ENCODE measurements at places on chromosomes 3 and 15.

DNA sequence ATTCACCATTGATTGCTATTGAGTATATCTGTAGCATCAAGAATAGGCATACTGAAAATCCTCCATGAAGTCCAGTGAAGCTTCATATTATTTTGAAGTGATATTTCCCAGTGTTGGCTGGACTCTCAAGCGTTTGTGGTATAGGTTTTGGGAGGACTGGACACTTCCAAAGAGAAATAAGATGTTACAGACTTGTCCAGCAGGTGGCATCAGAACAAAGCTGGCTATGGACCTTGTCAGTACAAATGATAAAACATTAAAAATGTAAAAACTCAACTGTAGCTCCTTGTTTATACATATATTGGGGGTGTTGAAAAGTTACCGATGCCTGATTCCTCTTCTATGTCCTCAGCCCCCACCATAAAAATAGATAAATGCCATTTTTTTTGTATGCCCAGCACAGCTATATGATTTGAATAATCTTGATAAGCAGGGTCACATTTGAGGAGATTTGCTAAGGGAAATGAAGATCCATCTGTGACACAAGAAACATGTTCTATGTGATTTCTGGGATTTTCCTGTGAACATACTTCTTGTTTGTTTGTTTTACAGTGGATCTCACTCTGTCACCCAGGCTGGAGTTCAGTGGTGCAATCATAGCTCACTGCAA is 54.5 kb upstream of the GOLGA6B start:
- peak; percentile 38 for DNase-seq

GRCh38 chr15:78685159-78685921 is 44.3 kb upstream of the CHRNB4 start:
- DNase-seq: no peak

DNA sequence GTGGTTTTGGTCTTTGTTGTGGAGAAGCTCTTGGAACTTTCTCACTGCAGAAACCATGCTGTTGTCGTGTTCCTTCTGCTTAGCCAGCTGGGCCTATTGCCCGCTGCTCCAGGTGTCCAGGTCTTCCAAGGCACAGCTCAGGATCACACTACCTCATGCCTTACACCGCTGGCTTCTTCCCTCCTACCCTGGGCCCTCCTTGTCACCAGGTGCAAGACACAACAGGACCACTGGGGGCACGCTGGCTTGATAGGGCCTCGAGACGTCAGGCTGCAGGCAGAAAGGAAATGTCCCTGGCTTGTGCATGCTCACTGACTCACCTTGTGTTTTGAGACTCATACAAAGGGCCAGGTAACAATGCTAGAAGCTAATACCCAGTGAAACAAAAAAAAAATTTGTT is 32.3 kb downstream of the PAQR9 start:
- peak; percentile 66 for DNase-seq

DNA sequence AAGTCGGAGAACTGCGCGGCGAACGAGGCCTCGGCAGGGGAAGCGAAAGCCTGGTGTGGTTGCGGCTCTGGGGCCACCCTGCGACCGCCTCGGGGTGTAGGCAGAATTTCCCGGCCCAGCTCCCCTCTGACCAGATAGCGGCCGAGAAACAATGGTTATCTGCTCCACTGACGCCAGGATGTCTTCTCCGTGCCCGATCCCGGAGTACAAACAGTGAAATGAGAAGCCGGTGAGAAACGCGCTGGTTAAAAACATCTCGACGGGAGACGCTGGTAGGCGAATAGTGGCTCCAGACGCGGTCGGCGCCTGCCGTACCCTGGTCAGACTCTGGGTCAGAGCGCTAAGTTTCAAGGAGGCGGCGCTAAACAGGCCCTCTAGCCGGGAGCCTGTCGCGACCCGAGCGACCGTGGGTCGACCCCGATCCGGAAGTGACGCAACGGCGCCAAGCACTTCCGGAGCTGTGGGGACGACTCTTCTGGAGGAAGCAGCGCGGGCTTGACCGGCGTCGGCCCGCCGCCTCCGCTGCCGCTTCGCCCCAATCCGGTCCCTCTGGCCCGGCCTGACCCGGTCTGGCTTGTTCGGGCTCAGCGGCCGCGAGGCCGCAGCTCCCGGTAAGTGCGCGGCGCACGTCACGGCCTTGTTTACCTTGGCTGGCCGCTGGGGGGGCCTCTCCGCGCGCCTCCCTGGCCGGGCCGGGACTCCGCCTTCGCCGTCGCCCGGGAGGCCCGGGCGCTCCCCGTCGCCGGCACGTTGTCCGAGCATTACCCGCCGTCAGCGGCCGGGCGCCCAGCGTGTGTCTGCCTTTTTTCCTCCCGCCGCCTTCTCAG is at the start of gene ARIH2:
ARIH2 (plus strand) TSS at position 455 of the 827 bp plus-strand sequence. CDS start 8,717 bp downstream, outside the sequence.
- DNase-seq: peak; percentile 96

GRCh38 chr3:44555723-44556122 is 730 bp downstream of the ZKSCAN7 start:
- DNase-seq: no peak

DNA sequence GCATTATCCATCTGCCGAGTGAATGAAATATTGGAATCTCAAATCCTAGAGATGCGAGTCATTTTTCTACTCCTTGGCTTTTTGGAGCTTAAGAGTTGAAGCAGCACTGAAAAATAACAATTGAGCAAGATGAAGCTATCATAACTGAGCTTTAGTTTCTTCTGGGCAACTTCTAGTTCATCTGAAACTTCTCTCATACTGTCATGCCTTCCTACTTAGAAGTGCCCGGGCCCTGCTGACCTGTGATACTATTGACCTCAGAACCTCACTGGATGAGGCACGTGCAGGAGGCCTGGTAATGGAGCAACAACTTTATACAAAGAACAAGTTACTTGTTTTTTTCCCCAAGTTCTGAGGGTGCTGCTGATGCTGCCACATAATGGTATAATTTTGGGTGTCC is 48.5 kb upstream of the P3H2 start:
- DNase-seq: no peak

DNA sequence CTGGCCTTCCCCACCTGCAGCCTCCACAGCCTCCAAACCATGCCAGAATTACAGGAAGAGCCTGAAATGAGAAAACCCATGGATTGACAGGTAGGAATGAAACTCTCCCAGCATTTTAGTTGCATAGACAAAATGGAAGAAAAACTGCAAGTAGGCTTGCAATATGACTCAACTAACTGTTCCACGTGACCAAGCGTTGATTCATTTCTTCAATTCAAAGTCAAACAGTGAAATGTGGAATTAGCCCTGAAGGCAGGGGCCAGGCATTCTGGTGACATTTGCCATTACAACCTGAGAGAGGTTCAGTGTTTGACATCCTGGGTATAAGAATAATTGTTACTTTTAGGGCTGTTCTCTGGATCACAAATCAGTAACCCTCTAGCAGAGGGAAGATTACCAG is 676.5 kb upstream of the CFAP20DC start:
- no peak for DNase-seq

DNA sequence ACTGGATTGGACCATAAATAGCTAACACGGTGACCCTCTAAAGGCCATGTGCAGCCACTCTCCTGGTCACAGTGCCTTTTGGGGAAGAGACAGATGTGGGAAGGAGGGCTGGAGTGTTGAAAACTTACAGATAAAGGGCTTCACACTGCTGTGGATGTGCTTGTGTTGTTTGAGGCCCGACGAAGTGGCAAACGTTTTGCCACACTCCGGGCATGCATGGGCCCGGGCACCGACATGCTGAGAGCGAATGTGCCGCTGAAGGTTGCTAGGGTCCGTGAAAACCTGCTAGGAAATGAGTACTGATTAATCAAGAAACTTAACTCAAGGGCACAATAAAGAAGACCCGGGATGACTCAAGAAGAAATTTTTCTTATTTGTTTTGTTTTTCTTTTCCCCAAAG is 542.6 kb downstream of the MECOM start:
- DNase-seq: no peak

DNA sequence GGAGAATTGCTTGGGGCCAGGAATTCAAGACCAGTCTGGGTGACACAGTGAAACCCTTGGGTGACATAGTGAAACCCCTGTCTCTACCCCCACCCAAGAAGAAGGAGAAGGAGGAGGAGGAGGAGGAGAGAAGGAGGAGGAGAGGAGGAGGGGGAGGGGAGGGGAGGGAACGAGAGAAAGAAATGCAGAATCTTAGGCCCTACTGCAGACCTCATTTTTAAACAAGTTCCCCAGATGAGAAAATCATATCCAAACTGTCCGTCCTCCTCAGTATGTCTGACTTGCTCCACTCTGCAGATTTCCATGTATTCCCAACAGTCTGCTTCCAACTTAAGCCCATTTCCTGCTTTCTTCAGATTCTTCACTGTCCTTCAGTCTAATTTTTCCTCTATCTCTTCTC is 63.9 kb upstream of the NUDT16 start:
- DNase-seq: no peak

DNA sequence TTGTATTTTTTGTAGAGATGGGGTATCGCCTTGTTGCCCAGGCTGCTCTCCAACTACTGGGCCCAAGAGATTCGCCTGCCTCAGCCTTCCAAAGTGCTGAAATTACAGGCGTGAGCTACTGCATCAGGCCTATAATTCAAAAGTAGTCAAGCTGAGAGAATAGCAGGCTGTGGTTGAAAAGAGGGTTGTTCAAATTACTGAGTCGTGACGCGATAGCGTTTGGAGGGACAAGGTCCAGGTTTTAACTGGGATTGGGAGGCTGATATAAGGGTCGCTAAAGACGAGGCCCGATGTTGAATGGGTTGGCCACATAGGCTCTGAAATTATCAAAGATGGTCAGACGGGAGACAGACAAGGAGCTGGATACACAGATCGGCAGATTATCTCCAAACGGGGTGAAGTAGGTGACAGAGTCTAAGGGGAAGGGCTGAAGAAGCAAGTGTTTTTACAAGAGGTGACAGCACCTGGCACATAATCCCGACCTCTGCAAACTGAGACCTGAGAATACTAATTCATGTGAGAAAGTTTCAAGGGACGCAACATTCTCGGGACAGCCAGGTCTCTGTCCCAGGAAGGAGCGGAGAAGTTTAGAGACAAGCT is 759 bp upstream of the ARID3B start:
- DNase-seq: peak; percentile 23

- peak; percentile 12 for DNase-seq
These were observed 8.8 kb upstream of the FAM107A start for GRCh38 chr3:58585994-58586393.

GRCh38 chr3:188179006-188179966 is 25.3 kb downstream of the LPP start:
- DNase-seq: peak; percentile 43

- DNase-seq: no peak
These were observed 295.7 kb downstream of the SOX2 start for GRCh38 chr3:182007441-182007840.

- DNase-seq: no peak
These were observed 12.6 kb downstream of the ATP8B4 start for GRCh38 chr15:50106457-50106856.

GRCh38 chr15:72146934-72147333 is 28.7 kb downstream of the SENP8 start:
- no peak for DNase-seq

GRCh38 chr3:37064747-37065146 is 71.4 kb downstream of the MLH1 start:
- no peak for DNase-seq

GRCh38 chr3:99439892-99440291 is 198.5 kb upstream of the COL8A1 start:
- no peak for DNase-seq

- DNase-seq: no peak
These were observed 24.4 kb downstream of the KLHL25 start for GRCh38 chr15:85770096-85771041.

DNA sequence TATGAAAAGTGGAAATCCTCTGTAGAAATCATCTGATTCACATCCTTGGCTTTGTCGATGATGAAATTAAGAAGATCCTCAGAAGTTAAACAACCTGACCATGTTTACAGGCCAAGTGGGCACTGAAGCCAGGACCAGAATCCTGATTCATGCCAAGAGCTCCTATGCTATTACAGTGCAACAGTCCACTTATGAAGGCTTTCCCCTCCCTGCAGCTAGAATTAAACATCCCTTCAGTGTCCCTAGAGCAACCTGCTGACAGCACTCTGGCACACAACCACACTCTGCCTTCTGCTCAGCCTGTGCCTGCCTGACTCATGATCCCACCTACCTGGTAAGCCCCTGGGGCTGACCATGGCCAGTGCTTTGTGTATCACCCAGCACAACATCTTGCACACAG is 33.8 kb downstream of the TXNRD3 start:
- no peak for DNase-seq

- peak; percentile 41 for DNase-seq
These were observed 25.0 kb downstream of the DAG1 start for GRCh38 chr3:49495023-49495422.

DNA sequence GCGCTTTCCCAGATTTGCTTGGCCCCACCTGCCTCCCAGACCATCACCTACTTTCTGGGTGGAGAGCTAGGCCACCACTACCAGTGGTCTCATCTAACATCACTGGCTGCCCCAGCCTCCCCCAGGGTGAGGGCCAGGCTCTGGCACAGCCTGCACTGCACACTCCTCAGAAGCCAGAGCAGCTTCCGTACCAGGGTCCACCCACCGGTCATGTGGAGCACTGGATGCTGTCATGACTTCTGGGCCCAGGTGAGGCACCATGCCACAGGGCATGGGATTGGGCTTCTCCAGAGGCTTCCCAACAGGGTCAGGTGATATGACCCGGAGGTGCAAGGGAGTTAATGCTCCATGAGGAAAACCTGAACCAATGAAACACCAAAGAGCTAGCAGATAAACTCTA is 14.0 kb downstream of the MEGF11 start:
- DNase-seq: no peak

DNA sequence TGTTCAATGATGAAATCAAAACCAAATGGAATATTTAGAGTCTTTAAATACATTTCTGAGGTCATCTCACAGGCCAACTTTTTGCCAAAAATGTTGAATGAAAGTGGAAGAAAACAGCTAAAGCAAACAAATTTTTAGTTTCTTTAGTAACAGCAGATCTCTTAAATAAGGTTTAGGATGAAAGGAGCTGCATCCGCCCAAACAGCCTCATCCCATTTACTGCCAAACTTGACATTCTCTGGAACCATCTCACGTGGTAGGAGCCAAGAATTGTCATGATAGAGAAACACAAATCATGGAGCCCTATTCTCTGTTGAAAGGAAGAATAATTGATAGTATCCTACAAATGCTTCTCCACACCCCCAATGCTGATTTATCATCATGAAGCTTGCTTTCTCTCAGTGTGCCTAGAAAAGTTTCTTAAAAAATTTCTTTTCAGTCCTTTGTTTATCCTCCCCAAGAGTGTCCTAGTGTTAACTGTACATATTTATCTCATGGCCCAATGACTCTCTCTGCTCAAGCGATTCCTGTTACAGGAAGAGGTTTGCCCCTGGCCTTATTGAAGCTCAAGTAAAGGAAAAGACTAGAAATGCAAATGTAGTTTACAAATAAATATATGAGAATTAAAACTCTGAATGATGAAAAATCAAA is 23.4 kb downstream of the SLC9A9 start:
- no peak for DNase-seq

GRCh38 chr3:159910991-159911663 is 77.5 kb upstream of the IL12A start:
- DNase-seq: peak; percentile 13

- no peak for DNase-seq
These were observed 175.1 kb upstream of the TSC22D2 start for GRCh38 chr3:150232992-150233451.

DNA sequence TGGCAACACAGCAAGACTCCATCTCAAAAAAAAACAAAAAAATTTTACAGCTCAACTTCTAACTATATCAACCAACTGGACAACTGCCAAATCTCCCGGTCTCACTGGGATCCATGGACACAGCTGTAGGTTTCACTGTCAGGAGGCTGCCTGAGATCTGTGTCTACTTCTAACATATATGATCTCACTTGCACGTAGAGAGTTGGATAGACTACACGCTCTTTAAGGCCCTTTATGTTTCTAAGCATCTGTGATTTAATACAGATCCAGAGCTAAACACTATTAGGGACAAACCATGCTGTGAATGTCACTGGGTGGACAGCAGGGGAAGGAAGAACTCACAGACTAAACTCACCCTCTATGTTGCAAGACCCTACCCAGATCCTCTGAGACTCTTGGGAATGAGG is 13.0 kb upstream of the APOD start:
- no peak for DNase-seq

Data from germinal center (tissue), 1 donor.